ENCODE measurements at places on chromosomes 13 and 19.

- no peak for DNase-seq
Measured at GRCh38 chr13:42808341-42808940, 27.1 kb downstream of the FAM216B start.

DNA sequence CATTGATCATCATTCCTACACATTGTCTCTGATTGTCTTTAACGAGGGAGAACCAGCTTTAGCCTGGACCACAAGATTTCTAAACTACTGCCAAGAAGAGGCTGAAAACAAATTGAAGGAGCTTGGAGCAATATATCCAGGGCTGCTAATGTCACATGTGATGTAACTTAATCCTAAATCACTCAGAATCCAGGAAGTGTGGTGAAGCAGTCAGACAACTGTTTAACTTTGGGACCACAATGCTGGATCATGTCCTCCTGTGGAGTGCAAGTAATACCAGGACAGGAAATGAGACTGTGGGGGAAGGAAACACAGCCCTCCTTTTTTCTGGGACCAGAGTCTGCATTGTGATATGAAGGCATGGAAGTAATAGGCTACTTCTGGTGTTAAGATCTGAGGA lies 430.2 kb downstream of the KCTD12 start:
- DNase-seq: peak; percentile 31

DNA sequence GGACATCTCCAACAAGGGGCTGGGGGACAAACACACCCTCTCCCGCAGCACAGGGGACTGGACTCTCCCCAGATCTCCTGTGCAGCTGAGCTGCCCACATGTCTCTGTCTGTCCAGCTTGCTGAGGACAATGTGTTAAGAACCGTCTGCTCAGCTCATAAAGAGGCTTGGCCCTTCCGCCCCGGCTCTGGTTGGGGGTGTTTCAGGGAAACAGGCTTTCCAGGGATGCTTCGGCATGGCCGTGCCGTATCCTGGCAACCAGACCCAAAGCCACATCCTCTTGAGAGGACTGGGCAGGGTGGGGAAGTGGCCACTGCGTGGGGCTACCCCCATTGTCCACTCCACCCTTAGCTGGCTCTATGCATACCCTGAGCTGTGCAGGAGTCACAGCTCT lies 41.1 kb upstream of the CHST8 start:
- no peak for DNase-seq

GRCh38 chr13:78657699-78658629 lies 991 bp downstream of the OBI1 start:
- no peak for DNase-seq

DNA sequence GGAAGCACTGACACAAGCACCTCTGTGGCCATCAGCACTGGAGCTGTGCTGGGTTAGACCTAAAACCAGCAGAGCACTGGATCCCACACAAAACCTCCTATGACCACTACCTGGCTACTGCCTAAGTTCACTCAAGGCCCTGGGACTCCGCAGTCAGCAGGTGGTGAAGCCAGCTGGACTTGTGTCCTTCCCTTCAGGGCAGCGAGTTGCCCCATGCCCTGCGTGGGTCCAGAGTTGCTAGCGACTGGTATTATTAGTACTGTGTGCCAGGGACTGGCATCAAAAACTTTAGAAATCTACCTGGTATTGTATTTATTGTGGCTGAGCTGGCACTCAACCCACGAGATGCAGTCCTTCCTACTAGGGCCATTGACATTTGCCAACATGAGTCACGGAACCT lies 6.0 kb downstream of the OR10H4 start:
- DNase-seq: no peak

DNA sequence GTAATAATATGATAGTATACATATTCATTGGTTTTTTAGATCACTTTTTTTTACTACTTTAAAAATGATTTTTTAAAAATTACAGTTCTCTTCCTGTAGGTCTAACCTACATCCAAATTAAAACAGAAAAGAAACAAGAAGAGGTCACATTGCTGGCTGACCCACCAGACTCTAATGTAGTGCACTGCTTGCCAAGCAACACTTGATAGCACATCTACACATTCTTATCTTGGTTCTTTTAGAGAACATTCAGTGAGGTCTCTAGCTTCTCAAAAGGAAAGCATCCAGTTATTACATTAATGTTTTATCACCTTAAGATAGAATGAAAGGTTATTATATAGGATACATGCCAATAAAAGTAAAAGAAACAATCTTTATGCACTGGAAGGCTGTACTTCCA lies 35.6 kb downstream of the NDFIP2 start:
- DNase-seq: no peak

DNA sequence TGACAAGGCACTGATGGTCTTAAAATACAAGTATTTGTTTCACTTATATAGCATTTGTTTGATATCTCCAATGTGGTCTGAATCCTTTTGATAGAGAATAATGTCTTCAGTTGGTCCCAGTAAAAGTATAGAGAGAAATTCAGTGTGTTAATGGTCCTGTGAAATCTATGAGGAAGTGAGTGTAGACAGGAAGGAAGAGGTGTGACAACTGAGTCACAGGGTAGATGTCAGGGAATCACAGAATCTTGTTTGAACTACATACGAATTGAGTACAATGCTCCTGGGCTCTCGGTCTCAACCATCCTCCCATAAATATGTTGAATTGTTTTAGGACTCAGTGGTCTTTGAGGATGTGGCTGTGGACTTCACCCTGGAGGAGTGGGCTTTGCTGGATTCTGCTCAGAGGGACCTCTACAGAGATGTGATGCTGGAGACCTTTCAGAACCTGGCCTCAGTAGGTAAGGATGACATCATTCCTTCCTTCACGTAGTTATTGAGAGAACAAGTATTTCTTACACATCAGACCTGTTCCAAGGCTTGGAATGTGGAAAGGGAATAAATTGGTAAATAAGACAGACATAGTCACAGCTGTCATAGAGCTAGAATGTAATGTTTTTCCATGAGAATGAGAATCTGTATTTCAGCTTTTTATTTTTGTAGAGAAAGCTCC lies 9.1 kb downstream of the ZNF555 start:
- DNase-seq: no peak

DNA sequence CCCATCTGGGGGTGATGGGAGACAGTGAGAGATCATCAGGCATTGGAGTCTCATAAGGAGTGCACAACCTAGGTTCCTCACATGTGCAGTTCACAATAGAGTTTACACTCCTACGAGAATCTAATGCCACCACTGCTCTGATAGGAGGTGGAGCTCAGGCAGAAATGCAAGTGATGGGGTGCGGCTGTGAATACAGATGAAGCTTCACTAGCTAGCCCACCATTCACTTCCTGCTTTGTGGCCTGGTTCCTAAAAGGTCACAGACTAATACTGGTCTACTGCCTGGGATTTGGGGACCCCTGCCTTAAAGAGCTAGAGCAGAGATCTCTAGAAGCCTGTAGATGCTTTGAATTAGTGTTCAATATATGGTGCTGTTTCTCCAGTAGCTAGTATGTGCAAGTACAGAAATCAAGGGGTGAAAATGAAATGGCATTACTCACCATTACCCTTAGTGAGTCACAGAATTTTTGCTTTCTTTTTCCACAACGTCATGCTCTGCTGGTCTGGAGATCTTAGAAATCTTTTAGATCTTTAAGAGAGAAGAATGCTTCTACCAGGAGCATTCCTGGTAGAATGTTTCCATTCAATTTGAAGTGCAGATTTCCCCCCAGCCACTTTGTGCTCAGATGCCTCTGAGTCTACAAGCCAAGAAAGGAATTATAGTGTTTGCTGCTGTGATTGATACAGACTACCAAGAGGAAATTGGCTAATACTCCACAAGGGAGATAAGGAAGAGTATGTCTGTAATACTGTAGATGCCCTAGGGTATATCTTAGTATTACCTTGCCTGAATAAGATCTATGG lies 2301.2 kb downstream of the PCDH9 start:
- peak; percentile 78 for DNase-seq
